ENCODE measurements at places on chromosomes 16 and 17.

GRCh38 chr16:31181102-31181830, 1.3 kb downstream of the FUS start:
- DNase-seq: no peak

- DNase-seq: no peak
These were observed 2.1 kb upstream of the NAGS start for GRCh38 chr17:44002141-44002848.

- no peak for DNase-seq
These were observed 2.4 kb downstream of the DYNLRB2 start for GRCh38 chr16:80543162-80543561.

GRCh38 chr17:35460354-35460851, 11.8 kb upstream of the SLFN13 start:
- DNase-seq: peak; percentile 45

DNA sequence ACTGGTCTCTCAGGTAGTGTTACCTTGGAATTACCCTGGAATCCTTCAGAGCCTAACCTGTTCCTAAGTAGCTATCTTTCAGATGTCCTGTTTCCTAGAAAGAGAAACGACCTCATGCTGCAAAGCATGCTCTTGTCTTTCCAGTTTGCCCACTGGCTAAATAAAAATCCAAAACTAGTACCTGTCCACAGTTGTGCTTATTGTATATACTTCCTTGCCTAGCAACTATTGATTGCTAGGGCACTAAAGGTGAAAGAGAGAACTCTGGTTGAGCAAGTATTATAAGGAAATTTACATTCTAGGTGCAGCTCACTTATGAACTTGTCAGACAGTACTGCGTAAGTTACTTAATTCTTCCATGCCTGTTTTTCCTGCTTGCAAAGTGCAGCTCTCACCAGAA, 38.5 kb downstream of the LIG3 start:
- DNase-seq: no peak

DNA sequence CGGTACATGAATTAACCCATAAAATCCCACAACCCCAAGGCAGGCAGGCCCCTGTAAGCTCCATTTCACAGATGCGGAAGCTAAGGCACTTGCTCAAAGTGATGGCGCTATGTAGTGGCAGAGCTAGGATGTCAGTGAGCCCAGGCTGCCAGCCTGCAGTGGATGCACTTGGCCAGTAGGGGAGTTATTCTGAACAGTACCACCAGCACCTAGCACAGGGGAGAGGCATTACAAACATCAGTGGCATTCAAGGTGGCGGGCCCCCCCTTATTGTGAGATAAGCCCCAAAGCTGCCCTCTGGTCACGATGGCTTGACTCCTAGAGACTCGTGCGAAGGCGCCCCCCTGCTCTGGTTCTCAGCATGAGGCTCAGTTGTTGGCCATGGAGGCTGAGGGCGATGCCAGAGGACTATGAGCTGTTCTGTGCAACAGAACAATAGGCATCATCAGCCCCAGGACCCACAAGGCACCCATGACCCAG, 33.8 kb downstream of the GTF3C1 start:
- DNase-seq: no peak

DNA sequence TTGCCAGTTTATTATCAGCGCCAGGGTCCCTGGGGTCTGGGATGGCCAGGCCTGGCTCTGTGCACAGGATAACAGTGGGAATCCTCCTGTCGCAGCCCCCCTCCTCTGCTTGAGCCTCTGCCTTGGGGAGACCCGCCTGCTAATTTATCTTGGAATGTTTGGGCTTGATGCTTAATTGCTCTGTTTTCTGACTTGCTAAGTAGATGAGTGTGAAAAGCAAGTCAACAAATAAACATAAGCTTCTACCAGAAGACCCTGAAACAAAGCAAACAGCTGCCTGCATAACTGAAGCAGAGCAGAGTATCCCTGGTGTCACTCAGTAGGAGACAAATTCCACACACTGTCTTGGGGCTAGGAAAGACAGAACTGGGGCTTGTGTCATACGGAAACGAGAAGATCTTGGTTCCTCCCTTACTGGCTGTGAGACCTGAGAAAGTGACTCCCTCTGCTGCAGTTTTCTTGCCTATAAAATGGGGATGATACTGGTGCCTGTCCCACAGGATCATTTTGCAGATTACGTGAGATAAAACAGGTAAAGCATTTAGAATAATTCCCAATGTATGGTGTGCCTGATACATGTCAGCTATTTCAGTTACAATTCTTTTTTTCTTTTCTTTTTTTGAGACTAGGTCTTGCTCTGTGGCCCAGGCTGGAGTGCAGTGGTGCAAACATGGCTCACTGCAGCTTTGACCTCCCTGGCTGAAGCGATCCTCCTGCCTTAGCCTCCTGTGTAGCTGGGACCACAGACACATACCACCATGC, 44.8 kb upstream of the IRX3 start:
- DNase-seq: no peak

GRCh38 chr17:14336418-14336817, 35.5 kb downstream of the HS3ST3B1 start:
- DNase-seq: no peak

DNA sequence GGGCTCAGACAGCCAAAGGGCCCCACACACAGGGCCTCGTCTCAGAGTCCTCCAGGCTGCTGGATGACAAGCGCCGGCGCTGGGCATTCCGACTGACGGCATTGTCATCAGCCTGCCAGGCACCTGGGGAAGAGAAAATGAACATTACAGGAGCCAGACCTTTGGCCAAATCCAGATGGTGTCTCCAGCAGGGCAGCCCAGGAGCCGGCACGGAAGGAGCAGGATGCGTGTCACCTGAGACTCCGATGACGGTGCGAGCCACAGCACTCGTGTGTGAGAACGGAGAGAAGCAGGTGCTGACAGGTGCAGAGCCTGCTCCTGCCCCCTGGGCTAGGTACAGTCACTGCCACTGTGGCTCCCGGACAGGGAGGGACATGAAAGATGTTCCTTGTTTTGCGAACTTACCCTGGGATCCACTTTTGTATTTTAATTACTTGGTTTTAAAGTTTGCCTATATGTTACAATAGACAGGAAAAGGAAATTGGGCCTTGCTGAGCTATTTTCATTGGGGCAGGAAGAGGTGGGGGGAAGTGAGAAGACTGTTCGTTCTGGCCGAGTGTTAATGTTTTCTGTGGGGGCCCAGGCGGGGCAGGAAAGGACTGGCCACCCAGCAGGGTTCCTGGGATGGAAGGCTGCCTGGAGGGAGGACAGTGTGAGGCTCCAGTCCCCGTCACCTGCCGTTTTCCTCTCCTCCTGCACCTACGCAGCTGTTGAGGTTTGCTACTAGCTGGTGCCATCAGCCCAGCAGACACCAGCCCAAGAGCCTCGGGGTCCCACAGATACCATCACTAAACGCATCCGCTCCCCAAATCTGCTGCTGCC, 4.4 kb upstream of the FOXJ1 start:
- DNase-seq: peak; percentile 36

DNA sequence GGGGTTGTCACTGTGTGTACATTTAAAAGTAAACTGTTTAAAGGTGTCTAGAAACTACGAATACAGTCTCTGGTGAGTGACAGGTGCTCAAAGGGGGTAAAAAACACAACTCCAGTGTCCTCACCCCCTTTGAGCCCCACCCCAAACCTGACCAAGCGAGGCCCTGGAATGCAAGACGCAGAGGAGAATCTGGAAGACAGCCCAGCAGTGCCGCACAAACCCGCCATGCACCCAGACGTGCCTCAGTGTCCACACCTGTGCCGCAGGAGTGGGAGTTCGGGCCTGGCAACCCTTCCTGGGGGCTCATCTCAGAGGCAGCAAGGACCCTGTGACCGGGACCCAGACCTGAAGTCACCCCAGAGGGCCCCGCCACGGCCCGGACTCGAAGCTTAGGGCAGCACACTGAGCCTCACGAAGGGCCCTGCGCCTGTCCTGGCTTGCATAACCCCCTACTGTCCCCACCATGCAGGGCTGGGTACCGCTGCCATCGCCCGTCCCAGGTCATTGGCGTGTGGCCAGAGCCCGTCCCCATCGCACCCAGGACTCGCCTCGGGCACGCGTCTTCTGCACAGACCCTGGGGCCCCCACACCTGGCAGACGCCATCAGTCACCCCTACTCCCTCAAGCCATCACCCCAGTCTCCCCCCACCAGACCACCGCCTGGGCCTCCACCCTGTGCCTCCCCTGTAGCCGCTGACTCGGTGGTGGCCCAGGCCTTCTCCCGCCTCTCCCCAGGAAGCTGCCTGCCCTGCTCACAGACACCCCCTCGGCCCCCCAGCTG, 33.0 kb upstream of the ZC3H18 start:
- DNase-seq: no peak

DNA sequence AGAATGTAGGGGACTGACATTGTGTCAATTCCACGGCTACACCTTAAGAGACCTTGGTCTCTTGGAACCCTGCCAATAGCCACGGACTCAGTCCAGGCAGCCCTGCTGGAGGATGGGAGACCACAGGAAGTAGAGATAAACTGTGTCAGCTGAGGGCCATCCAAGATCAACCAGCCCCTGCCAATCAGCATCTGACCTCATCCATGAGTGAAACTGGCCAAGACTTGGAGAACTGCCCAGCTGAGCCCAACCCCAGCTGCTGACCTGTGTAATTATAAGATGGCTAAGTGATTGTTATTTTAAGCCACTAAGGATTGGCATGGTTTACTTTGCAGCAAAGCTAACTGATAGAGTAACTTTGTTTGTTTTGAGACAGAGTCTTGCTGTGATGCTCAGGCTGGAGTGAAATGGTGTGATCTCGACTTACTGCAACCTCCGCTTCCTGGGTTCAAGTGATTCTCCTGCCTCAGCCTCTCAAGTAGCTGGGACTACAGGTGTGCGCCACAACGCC, 13.3 kb upstream of the YWHAE start:
- no peak for DNase-seq

GRCh38 chr16:24253192-24253591, 2.9 kb upstream of the CACNG3 start:
- DNase-seq: no peak

DNA sequence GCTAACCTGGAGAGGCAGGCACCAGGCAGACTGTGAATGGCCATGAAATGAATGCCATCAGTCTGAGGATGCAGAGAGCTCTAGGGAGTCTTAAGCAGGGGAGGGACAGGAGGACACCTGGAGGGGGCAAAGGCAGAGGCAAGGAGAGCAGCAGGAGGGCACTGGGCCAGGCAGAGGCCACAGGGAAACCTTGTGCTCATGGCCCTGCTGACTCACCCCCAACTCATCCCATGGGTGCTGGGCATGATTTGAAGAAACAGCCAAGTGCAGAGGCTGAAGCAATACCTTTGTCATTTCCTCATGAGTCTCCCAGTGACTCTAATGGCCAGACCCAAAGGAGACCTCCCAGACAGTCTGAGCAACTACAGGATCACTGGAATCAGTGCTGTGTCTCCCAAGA, 141.4 kb downstream of the TMEM132E start:
- no peak for DNase-seq

DNA sequence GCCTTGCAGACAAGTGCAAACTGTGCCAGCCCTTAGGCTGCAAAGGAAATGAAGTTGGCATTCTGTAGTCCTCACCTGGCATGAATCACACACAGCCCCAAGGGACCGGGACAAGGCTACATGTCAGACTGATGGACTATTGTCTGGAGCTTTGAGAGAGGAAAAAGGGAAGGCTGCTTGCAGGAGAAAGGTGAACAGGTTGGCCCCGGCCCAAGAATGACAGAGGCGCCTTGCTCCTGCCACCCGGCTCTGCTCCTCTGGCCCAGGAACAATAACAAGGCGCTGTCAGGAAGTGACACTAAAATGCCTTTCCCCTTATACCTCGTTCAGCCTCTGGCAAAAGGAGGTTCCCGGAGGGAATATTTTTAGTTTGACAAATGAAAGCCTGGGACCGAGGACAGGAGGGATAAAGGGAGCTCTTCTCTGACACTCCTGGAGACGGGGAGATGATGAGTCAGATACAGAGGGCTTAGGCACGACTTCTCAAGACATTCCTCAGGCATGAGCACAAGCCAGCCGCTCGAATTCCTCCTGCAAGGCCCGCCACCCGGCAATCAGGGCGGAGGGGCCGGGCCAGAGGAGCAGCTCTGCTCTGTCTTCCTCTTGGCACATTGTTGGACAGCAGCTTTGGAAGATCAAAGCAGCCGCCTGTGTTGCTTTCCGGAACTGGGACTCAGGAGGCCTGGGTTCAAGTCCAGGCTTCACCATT, 105.8 kb downstream of the NOG start:
- no peak for DNase-seq

- DNase-seq: no peak
These were observed 170.3 kb downstream of the CHD9 start for GRCh38 chr16:53224951-53225533.

- no peak for DNase-seq
These were observed 39.6 kb downstream of the STX8 start for GRCh38 chr17:9536061-9536460.

DNA sequence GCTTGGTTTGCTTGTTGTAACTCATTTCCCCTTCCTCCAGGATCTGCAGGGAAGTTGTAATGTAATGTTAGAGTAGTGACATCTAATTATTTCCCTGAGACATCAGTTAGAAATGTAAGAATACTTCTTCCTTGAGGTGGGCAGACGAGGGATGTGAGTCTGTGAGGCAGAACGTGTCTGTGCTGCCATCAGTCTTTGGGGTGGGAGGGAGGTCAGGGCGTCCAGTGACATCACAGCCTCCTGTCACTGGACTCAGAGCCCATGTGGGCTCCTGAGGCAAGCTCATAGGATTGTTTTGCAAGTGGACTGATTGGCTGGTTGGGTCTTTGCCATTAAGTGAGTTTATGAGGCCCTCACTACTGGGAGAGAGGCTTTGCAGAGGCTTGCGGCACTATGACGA, 188.8 kb downstream of the CCDC182 start:
- no peak for DNase-seq

DNA sequence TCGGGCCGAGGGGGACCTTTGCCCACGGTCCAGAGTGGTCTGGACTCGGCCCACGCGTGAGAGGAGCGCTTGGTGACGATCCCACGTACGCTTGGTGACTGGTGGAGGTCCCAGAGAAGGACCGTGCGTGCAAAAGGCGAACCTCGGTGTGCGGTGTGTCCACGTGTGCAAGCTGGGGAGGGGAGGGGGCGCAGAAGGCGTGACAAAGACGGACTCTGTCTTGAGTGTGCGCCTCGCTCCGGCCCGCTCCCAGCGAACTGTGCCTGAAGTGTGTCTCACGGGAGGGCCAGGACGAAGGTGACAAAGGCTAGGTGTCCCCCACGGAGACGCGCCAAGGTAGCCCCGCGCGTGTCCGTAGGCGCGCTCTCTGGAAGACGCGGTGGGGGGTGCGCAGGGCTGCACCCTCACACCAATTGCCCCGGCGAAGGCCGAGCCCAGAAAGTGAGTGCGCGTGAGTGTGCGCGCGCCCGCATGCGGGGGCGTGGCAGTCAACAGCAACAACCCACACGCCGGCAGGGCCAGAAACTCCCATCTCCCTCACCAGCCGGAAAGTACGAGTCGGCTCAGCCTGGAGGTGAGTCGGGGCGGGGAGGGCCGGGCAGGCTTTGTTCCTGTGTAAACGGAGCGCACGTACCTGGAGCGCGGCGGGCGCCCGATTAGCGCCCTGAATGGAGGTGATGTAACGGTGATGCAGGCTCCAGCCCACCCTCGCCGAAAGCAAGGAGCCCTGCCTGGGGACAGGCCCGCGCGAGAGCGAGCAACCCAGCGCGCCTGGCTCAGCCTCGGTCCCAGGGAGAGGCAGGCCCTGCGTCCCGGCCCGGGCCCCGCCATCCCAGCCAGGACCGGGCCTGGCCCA, at the start of gene GPRC5C:
Gene GPRC5C, plus strand, starts transcription at position 521 of the 856 bp plus-strand sequence. CDS start 7,689 bp downstream, outside the sequence.
- DNase-seq: no peak
